Endothelial cell of umbilical vein (primary cell): ENCODE measurements at places on chromosomes 1 and 21. TPM values are rescaled to one million over a fixed set of nuclear protein-coding genes. Genes with fewer than 3 reads are reported as not detected.
A peak's percentile ranks its signal among the peaks of the same experiment; 100 is the strongest.

- H3K27ac ChIP-seq = no peak overlapping the region
- H3K4me3 ChIP-seq = no peak overlapping the region
- H3K36me3 ChIP-seq = no peaks in the 10 kb centered on the region
- no peaks in the 10 kb centered on the region for H3K4me1 ChIP-seq
- DNase-seq = peak; percentile 39
- peaks cover 27% of the 10 kb centered on the region for H3K27me3 ChIP-seq
Observed at GRCh38 chr1:108852221-108852975, 4.5 kb downstream of the AKNAD1 start.

- H3K27ac ChIP-seq = no peak overlapping the region
- no peaks in the 10 kb centered on the region for H3K36me3 ChIP-seq
- DNase-seq = no peak
- H3K27me3 ChIP-seq = peaks cover 5% of the 10 kb centered on the region
Observed at GRCh38 chr1:99768524-99769245, 2.2 kb upstream of the FRRS1 start.

GRCh38 chr1:39933956-39934941, 20.7 kb upstream of the MFSD2A start:
- no peak overlapping the region for H3K4me3 ChIP-seq
- no peaks in the 10 kb centered on the region for H3K4me1 ChIP-seq
- DNase-seq = no peak
- H3K36me3 ChIP-seq = no peaks in the 10 kb centered on the region
- H3K27ac ChIP-seq = no peak overlapping the region
- H3K27me3 ChIP-seq = no peaks in the 10 kb centered on the region

DNA sequence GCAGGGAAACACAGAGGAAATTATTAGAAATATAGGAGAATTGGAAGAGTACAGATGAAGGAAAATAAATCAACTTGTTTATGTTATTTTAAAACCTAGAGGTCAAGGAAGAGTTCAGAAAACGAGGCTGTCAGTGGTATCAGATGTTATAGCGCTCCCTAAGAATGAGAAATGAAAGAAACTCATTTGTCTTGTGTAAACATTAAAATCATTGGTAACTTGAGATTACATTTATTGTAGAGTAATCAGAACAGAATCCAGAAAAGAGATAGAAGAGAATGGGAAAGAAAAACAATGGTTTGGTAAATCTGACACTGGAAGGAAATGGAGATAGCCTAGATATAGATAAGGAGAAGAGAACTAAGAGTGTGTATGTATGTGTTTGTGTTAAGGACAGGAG, 106.4 kb downstream of the ATF6 start:
- no peaks in the 10 kb centered on the region for H3K27me3 ChIP-seq
- DNase-seq = peak; percentile 56
- peak overlapping the region; percentile 34 for H3K27ac ChIP-seq
- no peaks in the 10 kb centered on the region for H3K36me3 ChIP-seq

GRCh38 chr1:195332102-195332501, 1276.1 kb downstream of the KCNT2 start:
- H3K27ac ChIP-seq = no peak overlapping the region
- no peak overlapping the region for H3K4me3 ChIP-seq
- no peak for DNase-seq
- H3K27me3 ChIP-seq = no peaks in the 10 kb centered on the region

- no peaks in the 10 kb centered on the region for H3K4me1 ChIP-seq
- H3K27ac ChIP-seq = no peak overlapping the region
- no peak overlapping the region for H3K4me3 ChIP-seq
- H3K27me3 ChIP-seq = no peaks in the 10 kb centered on the region
Observed at GRCh38 chr21:44514218-44514520, 25.8 kb downstream of the KRTAP10-1 start.

DNA sequence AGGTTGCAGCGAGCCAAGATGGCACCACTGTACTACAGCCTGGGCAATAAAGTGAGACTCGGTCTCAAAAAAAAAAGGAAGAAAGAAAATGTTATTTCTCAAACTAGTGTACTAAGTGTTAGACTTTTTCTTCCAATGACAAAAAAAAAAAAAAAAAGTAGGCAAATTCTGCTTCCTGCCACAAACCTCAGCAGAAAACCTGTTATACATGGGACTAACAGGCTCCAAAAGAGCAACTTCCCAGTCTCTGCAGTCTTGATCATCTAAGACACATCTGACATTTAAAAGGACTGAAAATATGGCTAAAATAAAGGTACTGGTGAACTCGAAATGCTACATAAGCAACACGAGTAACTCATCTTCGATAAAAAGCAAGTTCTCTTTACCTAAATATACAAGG, 59.6 kb downstream of the HSF2BP start:
- no peak for DNase-seq
- no peaks in the 10 kb centered on the region for H3K4me1 ChIP-seq
- H3K27ac ChIP-seq = no peak overlapping the region
- no peak overlapping the region for H3K4me3 ChIP-seq
- H3K27me3 ChIP-seq = no peaks in the 10 kb centered on the region

Gene SAMD11
- 0.08 TPM in 1 of 2 replicates, not detected in the other for polyA plus RNA-seq

Gene CHRM3
- polyA plus RNA-seq = not detected in 2 replicates

Gene KIF21B
- 1.8 and 1.9 TPM in 2 replicates for polyA plus RNA-seq

Gene IFI6
- 47.9 and 58.0 TPM in 2 replicates for polyA plus RNA-seq
